ENCODE measurements at places on chromosomes 7 and 10.

DNA sequence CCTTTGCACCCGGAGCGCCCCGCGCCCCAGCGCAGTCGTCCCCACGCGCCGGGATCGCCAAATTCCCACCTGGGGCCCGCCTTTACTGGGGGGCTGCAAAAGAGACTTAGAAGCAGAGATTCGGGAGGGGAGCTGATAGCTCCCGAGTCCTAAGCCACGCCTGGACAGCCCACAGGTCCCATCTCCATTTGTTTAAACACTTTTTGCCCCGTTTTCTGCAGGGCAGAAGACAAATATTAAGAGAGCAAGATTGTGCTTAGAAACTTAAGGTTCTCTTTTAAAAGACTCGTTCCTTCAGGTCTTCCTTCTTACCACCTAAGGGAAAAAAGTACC, 299.1 kb upstream of the NFE2L3 start:
- no peak for DNase-seq

- no peak for DNase-seq
Measured at GRCh38 chr10:59148701-59149100, 27.7 kb upstream of the PHYHIPL start.

- no peak for DNase-seq
Measured at GRCh38 chr10:132637477-132638129, 100.0 kb downstream of the INPP5A start.

- no peak for DNase-seq
Measured at GRCh38 chr7:20601121-20601520, 14.3 kb upstream of the ABCB5 start.

DNA sequence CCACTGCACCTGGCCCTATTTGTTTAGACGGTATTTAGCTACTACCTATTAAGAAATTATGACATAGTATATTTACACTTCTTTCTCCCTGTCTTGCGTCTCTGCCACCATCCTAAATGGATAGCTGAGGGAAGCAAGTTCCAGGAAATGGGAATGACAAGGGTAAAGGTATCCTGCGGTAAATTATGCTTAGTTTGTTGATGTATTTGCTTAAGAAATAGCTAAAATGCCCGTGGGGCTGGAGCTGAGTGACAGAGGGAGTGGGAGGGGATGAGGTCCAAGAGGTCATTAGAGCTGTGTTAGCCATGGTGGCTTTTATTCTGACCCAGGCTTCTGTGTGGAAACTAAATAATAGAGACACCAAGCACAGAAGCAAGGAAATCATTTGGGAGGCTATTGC, 29.0 kb upstream of the UBE2D1 start:
- DNase-seq: no peak

GRCh38 chr7:33101906-33102305, 7.3 kb downstream of the RP9 start:
- DNase-seq: no peak

DNA sequence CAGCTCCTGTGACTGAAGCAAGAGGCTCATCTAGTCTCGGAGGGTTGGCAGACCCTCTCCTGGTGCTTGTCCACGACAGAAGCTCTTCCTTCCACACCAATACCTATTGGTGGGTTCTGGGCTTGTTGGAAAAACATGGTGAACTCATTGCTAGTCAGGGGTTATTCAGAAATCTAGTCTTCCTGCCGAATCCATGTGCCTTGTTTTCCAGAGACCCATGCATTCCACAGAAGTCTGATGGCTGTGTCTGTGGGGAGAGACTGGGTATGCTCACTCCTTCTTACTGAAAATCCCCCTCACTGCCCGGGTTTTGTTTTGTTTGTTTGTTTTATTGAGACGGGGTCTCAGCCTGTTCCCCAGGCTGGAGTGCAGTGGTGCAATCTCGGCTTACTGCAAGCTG, 138.3 kb downstream of the DNAJB6 start:
- no peak for DNase-seq

GRCh38 chr7:71972534-71972933, 439.6 kb downstream of the CALN1 start:
- no peak for DNase-seq

GRCh38 chr10:32787690-32788284, 170.2 kb downstream of the ITGB1 start:
- DNase-seq: no peak

DNA sequence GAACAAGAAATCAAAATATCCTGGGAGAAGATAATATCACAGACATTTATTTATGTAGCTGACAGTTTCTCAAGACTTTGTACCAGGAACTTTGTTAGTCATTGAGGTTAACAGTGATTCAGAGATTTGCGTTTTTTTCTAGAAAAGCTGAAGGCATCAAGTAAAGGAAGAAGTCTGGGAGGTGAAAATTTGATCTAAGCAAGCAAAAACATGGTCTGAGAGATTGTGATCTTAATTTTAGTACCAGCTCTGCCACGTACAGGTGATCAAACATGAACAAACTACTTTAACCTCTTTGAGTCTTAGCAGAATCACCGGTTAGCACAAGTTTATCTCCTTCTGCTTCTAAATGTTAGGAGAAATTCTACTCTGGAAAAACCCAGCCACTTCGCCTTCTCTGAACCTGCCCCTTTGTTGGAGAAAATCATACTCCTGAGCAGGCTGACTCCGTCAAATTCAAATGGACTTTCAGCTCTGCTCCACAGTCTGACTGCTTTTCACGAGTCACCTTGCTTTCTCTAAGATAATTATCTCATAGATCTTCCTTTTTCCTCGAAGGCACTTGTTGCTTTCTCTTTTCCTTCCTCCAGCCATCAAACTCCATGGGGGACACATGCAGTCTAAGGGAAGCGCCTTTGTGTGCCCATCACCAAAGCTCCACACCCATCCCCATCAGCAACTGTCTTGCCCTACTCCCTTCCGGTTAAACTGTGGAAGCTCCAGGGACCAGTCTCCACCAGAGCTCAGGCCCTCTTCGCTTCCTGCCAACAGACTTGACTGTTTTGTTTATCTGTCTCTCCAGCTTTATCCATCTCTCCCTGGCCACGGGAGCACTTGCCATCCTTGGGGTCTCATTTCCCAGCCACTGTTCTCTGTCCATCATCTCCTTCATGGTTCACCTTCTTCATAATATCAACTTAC, 86.3 kb downstream of the PRKCQ start:
- no peak for DNase-seq

GRCh38 chr10:79354141-79354540, 6.9 kb downstream of the PPIF start:
- no peak for DNase-seq

DNA sequence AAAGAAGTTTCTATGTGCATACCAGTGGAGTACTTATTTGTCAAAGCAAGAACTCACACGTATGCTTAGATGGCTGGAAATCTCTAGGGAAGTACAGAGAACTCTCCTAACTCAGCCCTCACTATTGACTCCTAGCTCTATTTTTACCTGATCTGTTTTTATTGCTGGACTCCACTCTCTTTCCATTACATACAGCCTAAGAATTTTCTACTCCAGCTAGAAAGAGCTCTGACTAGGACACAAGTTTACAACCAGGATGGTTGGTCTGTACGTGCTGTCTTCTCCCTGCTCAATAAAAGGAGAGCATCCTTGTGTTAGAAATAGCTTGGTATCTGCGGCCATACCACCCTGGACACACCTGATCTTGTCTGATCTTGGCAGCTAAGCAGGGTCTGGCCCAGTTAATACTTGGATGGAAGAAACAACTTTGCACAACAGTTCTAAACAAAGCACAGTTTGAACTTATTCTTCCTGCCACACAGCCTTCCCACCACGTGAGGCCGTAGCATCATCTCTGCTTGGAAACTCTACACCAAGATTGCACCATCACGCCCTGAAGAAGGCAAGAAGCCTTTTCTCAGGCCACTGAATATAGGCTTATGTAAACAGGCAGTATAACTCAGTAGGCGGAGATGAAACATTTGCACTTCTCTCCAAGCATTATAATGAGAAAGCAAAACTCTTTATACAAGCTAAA, 50.7 kb downstream of the KCNMA1 start:
- no peak for DNase-seq

DNA sequence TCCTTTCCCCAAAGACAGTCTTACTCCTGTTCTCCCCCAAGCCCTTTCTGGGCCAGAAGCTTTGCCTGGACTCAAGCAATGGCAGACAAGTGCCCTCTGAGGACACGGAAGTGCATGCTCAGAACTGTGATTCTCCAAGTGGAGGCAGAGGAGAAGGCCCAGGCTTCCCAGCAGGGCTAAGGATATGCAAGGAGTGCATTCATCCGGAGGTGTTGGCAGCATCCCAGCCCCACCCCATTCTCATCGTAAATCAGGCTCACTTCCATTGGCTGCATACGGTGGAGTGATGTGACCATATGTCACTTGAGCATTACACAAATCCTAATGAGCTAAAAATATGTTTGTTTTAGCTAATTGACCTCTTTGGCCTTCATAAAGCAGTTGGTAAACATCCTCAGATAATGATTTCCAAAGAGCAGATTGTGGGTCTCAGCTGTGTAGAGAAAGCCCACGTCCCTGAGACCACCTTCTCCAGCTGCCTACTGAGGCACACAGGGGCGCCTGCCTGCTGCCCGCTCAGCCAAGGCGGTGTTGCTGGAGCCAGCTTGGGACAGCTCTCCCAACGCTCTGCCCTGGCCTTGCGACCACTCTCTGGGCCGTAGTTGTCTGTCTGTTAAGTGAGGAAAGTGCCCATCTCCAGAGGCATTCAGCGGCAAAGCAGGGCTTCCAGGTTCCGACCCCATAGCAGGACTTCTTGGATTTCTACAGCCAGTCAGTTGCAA, 1.4 kb upstream of the RBP3 start:
- no peak for DNase-seq

DNA sequence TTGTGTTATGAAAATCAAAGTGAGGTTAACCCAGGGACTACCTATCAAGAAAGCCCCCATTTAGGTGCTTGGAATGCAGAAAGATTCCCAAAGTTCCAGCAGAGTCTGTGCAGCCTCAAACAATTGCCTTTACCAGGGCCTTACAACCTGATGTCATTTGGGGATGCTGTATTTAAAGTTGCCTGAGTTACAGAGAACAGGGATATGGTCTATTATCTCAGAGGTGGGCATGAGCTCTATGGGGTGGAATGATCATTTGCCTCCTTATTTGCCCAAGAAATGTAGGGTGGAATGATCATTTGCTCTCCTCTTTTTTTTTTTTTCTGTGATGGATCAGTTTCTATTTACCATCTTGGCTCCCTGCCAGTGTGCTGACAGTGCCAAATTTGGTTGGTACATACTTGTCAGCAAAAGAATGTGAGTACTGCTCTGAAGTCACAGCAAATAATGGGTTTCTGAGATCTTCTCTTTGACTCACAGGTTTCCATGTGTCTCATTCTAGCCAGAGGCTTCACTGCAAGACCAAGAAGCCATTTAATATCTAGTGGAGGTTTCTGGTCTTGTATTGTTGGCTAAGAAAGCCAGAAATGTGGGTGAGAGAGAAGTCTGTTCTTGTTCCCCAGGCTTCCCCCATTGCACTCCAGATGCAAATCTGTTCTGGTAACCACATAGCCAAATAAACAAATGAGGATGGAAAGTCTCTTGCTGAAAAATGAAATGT, 45.5 kb upstream of the ZNRF2 start:
- DNase-seq: peak; percentile 21

- no peak for DNase-seq
Measured at GRCh38 chr7:138885383-138886147, 87.6 kb upstream of the ATP6V0A4 start.

GRCh38 chr7:134469622-134470021, 10.7 kb upstream of the AKR1B1 start:
- no peak for DNase-seq

DNA sequence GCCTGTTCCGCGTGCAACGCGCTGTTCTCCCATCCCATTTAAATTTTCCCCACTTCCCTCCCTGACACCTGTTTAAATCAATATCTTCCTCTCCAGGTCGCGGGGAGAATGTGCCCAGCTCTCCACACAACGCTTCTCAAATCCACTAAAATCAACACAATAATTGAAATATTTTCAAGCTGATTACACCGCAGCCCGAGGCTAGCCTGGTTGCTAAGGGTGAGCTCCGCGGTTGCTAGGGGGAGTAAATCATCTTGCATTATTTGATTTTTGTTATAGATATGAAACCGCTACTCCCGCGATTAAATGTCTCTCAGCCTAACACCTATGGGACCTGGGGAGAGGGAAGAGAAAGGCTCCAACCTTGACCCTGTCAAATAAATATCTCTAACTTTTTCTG, 36.2 kb downstream of the UNCX start:
- no peak for DNase-seq

- DNase-seq: no peak
Measured at GRCh38 chr10:4456776-4457175, 369.2 kb upstream of the AKR1E2 start.

GRCh38 chr7:94432817-94433216, 38.1 kb downstream of the COL1A2 start:
- DNase-seq: no peak

GRCh38 chr10:70827086-70827757, 11.5 kb downstream of the SGPL1 start:
- DNase-seq: no peak

GRCh38 chr10:30816159-30816819, 186.7 kb upstream of the LYZL2 start:
- no peak for DNase-seq

DNA sequence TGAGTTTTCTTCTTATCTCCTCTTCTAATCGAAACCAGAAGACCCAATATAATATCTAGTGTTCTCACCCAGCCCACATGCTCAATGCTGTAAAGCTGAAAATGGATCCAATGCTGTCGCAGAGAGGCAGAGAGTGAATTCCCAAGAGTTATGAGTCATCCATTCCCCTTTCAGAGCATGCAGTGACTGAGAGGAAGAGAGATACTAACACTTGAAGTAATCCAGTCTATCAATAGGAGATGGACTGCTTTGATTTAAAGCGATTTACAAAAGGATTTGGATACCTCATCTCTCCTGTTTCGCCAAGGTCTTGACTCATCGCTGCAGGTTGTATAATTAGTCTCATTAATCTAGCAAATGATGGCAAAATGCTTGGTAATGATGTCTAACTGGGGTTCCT, 41.5 kb upstream of the PRKCQ start:
- no peak for DNase-seq

- no peak for DNase-seq
Measured at GRCh38 chr7:108211382-108212201, 81.4 kb upstream of the LAMB4 start.

DNA sequence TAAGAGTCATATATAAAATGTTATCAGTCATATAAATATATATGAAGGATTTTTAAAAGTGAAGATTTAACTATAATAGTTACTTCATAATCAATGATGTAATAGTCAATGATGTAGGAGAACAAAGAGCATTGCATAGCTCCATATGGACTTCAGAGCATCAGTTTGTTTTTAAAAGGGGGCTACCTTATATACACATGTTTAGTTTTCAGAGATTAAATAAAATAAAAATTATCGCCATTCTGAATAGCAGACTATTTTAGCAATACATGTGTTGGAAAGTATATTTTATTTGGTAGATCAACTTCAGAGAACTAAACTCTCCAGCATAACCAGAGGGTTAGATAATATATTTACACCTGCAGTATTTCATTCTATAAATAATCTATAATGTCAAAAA, 29.1 kb upstream of the EPC1 start:
- no peak for DNase-seq

GRCh38 chr10:1737222-1738061, at the start of gene ADARB2:
Gene ADARB2 (minus strand): TSS chr10:1737525.
- DNase-seq: no peak

DNA sequence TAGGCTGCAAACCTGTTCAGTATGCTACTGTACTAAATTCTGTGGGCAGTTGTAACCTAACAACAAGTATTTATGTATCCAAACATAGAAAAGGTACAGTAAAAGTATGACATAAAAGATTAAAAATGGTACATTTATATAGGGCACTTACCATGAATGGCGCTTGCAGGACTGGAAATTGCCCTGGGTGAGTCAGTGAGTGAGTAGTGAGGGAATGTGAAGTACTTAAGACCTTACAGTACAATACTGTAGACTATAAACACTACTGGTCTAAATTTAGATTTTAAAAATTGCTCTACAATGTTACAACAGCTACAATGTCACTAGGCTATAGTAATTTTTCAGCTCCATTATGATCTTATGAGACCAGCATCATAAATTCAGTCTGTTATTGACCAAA, 146.0 kb upstream of the GNAI1 start:
- DNase-seq: no peak
